Cardiac septum (tissue), 1 donor: ENCODE measurements at places on chromosomes 3 and 15.

- DNase-seq, result no peak
These were observed 68.2 kb upstream of the ARRDC4 start for GRCh38 chr15:97892167-97892938.

DNA sequence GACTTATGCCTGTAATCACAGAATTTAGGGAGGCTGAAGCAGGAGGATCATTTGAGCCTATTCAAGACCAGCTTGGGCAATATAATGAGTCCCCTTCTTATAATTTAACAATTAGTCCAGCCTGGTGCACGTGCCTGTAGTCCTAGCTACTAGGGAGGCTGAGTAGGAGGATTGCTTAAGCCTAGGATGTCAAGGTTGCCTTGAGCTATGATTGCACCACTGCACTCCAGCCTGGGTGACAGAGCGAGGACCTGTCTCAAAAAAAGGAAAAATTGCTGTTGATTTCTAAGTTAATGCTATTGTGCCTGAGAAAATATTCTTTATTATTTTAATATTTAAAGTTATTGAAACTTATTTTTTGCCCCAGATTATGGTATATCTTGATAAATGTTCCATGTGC, 159.0 kb downstream of the NLGN1 start:
- DNase-seq, result no peak

DNA sequence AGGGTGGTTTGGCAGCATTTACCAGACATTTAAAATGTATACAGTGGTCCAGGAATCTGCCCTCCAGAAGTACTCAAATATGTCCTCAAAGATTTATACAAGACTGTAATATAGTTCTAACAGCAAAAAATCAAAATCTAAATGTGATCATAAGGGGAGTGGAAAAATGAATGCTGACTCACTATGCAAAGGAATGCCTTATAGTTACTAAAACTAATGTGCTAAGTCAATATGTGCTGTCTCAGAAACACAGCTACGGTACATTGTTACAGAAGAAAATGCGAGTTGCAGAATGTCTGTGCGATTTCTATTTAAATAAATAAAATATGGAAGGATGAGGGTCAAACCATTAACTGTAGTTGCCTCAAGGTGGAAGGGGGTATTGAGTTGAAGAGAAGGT, 230.1 kb upstream of the UBE2E1 start:
- no peak for DNase-seq

DNA sequence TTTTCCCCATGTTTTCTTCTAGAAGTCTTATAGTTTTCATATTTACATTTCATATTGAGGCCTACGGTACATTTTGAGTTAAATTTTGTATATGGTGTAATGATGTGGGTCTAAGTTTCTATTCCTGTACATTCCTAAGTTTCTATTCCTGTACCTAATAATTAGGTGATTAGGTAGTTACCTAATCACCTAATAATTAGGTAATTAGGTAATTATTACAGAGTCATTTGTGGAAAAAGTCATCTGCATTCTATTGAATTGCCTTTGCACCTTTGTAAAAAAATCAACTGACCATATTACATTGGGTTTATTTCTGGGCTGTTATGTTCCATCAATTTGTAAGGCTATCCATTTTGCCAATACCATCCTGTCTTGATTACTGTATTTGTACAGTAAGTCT, 37.1 kb downstream of the MAP4 start:
- DNase-seq, result no peak
